Hair follicular keratinocyte (primary cell): ENCODE measurements at places on chromosomes 4 and X. TPM values are rescaled to one million over a fixed set of nuclear protein-coding genes. Genes with fewer than 3 reads are reported as not detected.

The ANKRD17 gene
- 29.0 and 32.3 TPM in 2 replicates for total RNA-seq

The PAGE1 gene
- not detected in 2 replicates for total RNA-seq

The GPR82 gene
- not detected in 2 replicates for total RNA-seq

The CT45A2 gene
- total RNA-seq: not detected in 2 replicates

The RBM10 gene
- total RNA-seq: 37.2 and 45.5 TPM in 2 replicates

The FAM47A gene
- not detected in 2 replicates for total RNA-seq

The KLHL13 gene
- total RNA-seq: 2.3 and 5.1 TPM in 2 replicates

The MAOB gene
- not detected in 2 replicates for total RNA-seq

The ODAPH gene
- not detected in 2 replicates for total RNA-seq

The RASGEF1B gene
- 0.53 and 2.3 TPM in 2 replicates for total RNA-seq

The PDCL2 gene
- not detected in 2 replicates for total RNA-seq

The LINC00632 gene
- total RNA-seq: 0.04 TPM in 1 of 2 replicates, not detected in the other

The NRK gene
- 0.23 and 0.72 TPM in 2 replicates for total RNA-seq

The FBXW7 gene
- total RNA-seq: 18.7 and 35.5 TPM in 2 replicates

The NXF3 gene
- 0.08 TPM in 1 of 2 replicates, not detected in the other for total RNA-seq

The ERAS gene
- total RNA-seq: not detected in 2 replicates

The NLGN3 gene
- total RNA-seq: not detected in 2 replicates

The ASB5 gene
- not detected in 2 replicates for total RNA-seq

The FAM9B gene
- total RNA-seq: not detected in 2 replicates

The TMEM154 gene
- 30.5 and 66.2 TPM in 2 replicates for total RNA-seq

The SNCA gene
- 51.6 and 59.9 TPM in 2 replicates for total RNA-seq

The POF1B gene
- 3.2 and 9.1 TPM in 2 replicates for total RNA-seq

The KLHL5 gene
- 40.0 and 52.6 TPM in 2 replicates for total RNA-seq

The UGT8 gene
- 0.61 TPM in 1 of 2 replicates, not detected in the other for total RNA-seq

The PPP1R2C gene
- not detected in 2 replicates for total RNA-seq

The STPG2 gene
- total RNA-seq: not detected in 2 replicates

The MAGEA8 gene
- not detected in 2 replicates for total RNA-seq

The ADGRG2 gene
- under 0.01 TPM in 1 of 2 replicates, not detected in the other for total RNA-seq

The SYN1 gene
- not detected in 2 replicates for total RNA-seq

The STK26 gene
- 29.7 and 32.5 TPM in 2 replicates for total RNA-seq
